ENCODE measurements at places on chromosomes 12 and 14.

- DNase-seq: no peak
Observed at GRCh38 chr14:41634286-41634685, 27.6 kb downstream of the LRFN5 start.

GRCh38 chr12:90979951-90980350 lies 24.8 kb downstream of the EPYC start:
- DNase-seq: no peak

GRCh38 chr12:57465030-57465746 lies 5.6 kb downstream of the GLI1 start:
- no peak for DNase-seq

DNA sequence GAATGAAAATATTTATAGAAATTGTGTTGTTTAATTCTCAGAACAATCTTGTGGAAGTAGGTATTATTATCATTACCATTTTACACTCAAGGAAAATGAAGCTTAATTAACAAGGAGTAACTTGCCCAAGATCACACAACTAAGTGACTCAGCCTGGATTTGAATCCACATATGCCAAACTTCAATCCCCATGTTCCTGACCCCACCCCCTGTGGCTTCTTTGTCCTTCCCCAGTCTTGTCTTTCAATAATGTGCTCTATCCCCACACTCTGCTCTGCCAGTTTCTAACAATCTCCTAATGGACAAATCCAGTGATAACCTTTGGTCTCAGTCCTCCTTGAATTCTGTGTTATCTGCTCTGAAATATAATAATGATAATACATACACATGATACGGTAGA lies 355.2 kb downstream of the BMP4 start:
- DNase-seq: no peak

- no peak for DNase-seq
Observed at GRCh38 chr14:61322799-61323290, 1.5 kb downstream of the PRKCH start.

- DNase-seq: no peak
Observed at GRCh38 chr14:47526591-47527244, 148.7 kb downstream of the MDGA2 start.

- no peak for DNase-seq
Observed at GRCh38 chr12:120234643-120235368, 30.7 kb downstream of the PXN start.

DNA sequence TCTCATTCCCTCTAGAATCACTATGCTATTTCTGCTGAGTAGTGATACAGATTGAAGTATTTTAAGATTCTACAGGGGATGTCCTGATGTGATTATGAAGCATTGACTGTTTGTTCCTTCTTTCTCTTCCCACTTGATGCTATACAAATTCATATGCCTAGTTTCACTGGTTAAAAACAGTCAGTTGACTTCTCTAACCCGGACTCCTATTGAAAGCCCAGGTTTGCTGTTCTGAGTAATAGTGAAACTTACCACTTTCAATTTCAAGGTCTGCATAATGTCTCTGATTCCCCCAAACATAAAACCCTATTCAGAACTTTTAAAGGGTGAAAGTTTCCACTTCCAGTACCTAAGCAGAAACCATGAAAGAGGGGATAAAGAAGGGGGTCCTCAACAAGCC lies 117.7 kb upstream of the RPL10L start:
- no peak for DNase-seq

GRCh38 chr12:53338916-53339315 lies 2.8 kb upstream of the SP7 start:
- DNase-seq: no peak

GRCh38 chr14:90381999-90382451 lies 14.8 kb upstream of the CALM1 start:
- no peak for DNase-seq
